ENCODE measurements at places on chromosomes 5 and 9. TPM values are rescaled to one million over a fixed set of nuclear protein-coding genes. Genes with fewer than 3 reads are reported as not detected.

- H3K36me3 ChIP-seq, result no peaks in the 10 kb centered on the region
- H3K4me3 ChIP-seq, result peak overlapping the region; percentile 78
- H3K4me1 ChIP-seq, result peaks cover 14% of the 10 kb centered on the region
- peak overlapping the region; percentile 95 for H3K27ac ChIP-seq
Observed at GRCh38 chr5:181161534-181162175, 14.3 kb downstream of the OR2V2 start.

HTR4 gene
- total RNA-seq, result not detected

OTP gene
- total RNA-seq, result 3.1 TPM

DNA sequence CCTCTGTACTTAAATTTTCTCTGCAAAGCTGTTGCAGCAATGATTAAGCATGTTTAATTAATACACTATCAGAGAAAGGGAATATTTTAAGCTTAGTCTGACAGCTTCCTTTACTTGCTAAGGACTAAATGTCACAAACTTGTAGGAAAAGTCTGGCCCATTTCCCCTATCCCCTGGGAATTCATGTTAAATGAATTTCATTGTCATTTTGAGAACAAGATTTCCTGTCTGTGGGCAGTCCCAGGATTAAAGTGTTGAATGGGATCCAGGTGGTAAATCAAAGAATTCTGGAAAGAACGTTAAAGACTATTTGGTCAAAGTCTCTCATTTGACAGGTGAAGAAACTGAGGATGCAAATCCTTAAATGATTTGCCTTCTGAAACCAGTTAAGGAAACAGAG lies 214.8 kb downstream of the MPDZ start:
- H3K4me3 ChIP-seq, result no peak overlapping the region
- H3K27me3 ChIP-seq, result no peaks in the 10 kb centered on the region
- H3K27ac ChIP-seq, result no peak overlapping the region
- DNase-seq, result no peak
- no peaks in the 10 kb centered on the region for H3K4me1 ChIP-seq
- no peaks in the 10 kb centered on the region for H3K36me3 ChIP-seq

DNA sequence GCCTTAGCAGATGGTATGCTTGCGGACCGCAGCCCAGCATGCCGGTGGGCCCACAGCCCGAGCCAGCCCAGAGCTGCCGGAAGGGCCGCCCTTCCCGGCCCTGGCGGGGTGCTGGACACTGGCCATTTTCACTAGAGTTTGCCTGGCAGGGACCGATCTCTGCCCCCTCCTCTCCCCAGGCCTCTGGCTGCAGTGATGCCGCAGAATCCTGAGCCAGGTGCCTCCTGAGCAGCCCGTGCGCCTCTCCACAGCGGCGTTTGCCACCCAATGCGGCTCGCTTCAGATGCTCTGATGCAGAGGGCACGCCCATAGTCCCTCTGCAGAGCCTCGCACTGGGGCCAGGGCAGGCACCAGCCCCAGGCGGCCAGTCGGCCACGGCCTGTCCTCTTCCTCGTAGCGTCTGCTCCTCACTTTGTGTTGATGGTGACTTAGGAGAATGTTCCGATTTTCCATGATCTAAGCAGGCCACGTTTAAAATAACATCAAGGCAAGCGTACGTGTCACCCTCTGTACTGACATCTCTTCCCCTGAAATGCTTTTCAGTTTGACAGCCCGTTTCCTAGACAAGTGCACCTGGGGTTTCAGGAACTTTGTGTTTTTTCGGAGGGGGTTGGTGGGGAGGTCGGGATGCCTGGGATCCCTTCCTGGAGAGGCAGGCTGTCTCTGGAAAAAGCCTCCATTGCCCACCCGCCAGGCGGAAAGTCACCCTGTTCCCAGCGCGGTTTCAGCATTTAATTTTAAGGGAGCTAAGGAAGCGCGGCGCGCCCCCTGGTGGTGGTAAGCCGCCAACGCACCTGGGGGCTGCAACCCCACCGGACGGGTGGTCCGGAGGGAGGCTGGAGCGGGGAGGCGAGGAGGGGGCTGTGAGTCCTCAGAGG lies 29.8 kb upstream of the HMCN2 start:
- no peak overlapping the region for H3K27ac ChIP-seq
- H3K4me3 ChIP-seq, result no peak overlapping the region
- H3K27me3 ChIP-seq, result no peaks in the 10 kb centered on the region
- peaks cover 6% of the 10 kb centered on the region for H3K36me3 ChIP-seq
- peak; percentile 85 for DNase-seq

Data from neural crest cell (in vitro differentiated cells).